Cerebellum (tissue), 4 donors: ENCODE measurements at places on chromosomes 3 and 15. TPM values are rescaled to one million over a fixed set of nuclear protein-coding genes. Genes with fewer than 3 reads are reported as not detected.

ERICH6 gene
- 0.27 TPM for total RNA-seq

ROPN1 gene
- total RNA-seq: not detected

ALPK3 gene
- 2.3 TPM for total RNA-seq

KLHL18 gene
- total RNA-seq: 25.8 TPM

SEMA6D gene
- total RNA-seq: 102 TPM

GOLGA8S gene
- total RNA-seq: 0.18 TPM

CPLX3 gene
- 1.00 TPM for total RNA-seq

KLF13 gene
- 28.9 TPM for total RNA-seq

IL5RA gene
- 3.1 TPM for total RNA-seq

FBXW12 gene
- total RNA-seq: 1.2 TPM

OR5K3 gene
- total RNA-seq: not detected

MNS1 gene
- total RNA-seq: 3.9 TPM

FAM174B gene
- total RNA-seq: 25.0 TPM

RLBP1 gene
- 0.18 TPM for total RNA-seq

KBTBD8 gene
- 9.0 TPM for total RNA-seq

BTD gene
- total RNA-seq: 19.3 TPM

GOLGA8Q gene
- 1.6 TPM for total RNA-seq

RPLP1 gene
- total RNA-seq: 45.1 TPM
